ENCODE measurements at places on chromosomes 7 and 10.

DNA sequence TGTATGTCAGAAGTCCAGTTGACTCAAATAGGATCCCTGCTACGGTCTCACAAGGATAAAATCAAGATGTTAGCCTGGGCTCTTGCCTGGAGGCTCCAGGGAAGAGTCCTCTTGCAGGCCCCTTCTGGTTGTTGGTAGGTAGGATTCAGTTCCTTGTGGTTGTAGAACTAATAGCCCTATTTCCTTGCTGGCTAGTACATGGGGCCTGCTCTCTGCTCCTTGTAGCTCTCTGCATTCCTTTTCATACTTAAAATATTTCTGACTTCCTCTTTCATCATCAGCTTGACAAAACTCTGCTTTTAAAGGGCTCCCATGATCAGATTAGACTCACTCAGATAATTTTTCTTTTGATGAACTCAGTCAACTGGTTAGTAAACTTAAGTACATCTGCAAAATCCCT, 756.7 kb downstream of the GATA3 start:
- DNase-seq, result no peak

DNA sequence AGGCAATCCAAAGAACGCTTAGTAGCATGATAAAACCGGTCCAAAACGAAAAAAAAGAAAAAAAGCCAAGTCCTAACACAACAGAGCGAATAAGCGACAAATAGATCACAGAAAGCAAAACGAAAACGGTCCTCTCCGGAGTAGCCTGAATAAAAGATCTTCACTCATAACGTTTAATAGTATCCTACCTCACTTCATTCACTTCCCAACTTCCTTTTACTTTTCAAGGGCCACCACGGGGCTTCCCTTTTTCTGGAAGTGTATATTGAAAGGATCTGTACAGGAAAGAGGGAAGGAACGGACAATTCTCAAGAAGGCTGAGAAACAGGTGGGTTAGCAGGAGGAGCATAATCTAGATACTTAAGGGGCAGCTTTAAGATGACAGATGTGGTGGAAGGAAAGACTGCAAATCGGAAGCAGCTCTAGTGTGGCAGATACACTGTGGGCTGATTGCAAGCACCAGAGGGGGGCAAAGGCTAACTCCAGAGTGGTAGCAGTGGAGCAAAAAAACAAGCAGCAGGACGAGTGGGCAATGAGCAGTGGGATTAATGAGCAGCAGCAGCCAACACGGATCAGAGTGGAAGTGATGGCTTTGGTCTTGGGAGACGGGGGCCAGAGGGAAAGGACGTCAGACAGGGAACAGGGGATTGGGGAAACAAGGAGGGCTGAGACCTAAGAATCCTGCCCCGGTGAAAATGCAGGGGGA, 866 bp downstream of the CNOT4 start:
- DNase-seq, result peak; percentile 5

DNA sequence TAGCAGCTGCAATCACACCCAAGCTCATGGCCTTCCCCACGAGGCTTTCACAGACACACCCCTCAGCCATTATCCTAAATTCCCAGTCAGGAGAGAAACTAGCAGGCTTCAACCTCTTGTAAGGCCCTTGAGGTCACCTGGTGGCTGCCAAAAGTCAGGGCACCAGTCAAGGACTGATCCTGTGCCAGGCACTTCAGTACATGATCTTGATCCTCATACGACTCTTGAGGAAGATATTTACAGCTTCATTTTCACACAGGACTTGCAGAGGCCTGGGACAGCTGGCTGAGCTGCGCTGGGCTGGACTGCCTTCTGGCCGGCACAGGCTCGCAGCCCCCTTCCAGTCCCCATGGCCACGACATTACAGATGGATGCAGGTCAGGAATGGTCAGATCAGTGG, 8.8 kb downstream of the PDAP1 start:
- no peak for DNase-seq

DNA sequence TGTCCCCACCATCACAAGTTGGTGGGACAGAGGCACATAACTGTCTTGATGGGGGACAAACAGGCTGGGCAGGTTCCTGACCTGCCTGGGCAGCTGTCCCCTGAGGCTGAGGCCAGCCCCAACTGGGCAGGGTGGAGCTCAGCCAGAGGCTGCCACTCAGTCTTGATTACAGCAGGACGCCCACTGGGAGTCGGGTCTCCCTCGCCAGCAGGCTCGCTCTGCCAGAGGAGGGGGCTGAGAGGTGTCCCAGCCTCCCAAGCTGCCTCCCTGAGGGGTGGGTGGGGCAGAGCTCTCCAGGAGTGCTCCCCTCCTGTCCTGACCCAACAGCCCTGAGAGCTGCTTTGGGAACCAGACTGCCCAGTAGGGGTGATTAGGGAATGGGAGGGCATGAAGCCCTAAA, 1.8 kb upstream of the CAMK2G start:
- no peak for DNase-seq

GRCh38 chr10:122646511-122647382, 52.9 kb downstream of the C10orf120 start:
- no peak for DNase-seq

- no peak for DNase-seq
These were observed 250.6 kb downstream of the DOCK4 start for GRCh38 chr7:111955616-111956015.

- DNase-seq, result no peak
These were observed 20.2 kb upstream of the PDGFA start for GRCh38 chr7:539731-540411.

- no peak for DNase-seq
These were observed 225.4 kb downstream of the USP6NL start for GRCh38 chr10:11386044-11386443.

DNA sequence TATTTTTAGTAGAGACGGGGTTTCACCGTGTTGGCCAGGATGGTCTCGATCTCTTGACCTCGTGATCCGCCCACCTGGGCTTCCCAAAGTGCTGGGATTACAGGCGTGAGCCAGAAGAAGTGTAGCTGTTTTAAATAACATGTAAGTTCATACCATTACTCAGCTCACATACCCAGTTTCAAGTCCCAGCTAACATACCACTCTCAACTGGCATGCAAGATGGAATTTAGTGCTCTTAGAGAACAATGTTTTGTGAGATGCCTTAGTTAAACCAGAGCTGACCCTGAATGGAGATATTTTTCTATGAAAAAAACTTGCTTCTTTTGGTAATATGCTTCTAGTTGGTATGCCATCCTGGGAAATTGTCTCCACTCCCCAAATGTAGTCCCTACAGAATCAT, 37.3 kb downstream of the HBP1 start:
- DNase-seq, result no peak

DNA sequence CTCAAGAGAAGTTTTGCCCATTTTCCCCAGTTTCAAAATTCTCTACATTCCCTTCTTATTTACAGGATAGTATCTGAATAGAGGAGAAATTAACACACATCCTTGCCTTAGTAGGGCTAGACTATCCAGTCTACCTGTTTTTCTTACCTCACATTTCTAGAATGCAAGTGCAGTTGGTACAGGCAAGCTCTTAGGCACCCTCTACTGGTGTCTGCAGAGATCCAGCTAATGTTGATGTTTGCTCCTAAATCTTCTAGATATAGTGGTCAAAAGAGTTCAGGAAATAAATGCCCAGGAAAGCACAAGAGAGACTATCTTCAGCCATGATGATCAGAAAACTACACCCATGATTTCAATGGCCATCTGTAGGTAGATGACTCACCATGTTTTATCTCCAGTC, 205.3 kb downstream of the HTR7 start:
- no peak for DNase-seq

GRCh38 chr10:27526242-27526641, 22.1 kb downstream of the RAB18 start:
- no peak for DNase-seq

- DNase-seq, result no peak
These were observed 107.9 kb downstream of the JCAD start for GRCh38 chr10:29951441-29951931.

DNA sequence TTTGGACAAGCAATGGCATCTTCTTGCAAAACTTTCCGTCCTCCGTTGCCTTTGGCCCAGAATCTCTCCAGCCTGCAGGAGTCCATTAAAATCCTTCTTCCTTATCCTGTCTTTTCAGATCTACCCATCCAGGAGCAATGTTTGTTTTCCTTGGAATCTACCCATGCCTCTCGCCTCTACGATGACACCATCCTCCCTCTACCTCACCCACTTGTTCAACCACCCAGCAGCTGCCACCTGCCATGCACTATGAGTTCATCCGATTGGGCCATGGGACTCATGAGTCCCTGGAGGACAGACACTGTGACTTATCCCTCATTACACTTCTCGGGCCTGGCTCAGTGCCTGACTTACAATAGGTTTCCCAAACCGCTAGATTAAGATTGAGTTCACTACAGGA, 26.8 kb upstream of the MGMT start:
- no peak for DNase-seq

- no peak for DNase-seq
These were observed 991 bp upstream of the FAM204A start for GRCh38 chr10:118343115-118343514.

DNA sequence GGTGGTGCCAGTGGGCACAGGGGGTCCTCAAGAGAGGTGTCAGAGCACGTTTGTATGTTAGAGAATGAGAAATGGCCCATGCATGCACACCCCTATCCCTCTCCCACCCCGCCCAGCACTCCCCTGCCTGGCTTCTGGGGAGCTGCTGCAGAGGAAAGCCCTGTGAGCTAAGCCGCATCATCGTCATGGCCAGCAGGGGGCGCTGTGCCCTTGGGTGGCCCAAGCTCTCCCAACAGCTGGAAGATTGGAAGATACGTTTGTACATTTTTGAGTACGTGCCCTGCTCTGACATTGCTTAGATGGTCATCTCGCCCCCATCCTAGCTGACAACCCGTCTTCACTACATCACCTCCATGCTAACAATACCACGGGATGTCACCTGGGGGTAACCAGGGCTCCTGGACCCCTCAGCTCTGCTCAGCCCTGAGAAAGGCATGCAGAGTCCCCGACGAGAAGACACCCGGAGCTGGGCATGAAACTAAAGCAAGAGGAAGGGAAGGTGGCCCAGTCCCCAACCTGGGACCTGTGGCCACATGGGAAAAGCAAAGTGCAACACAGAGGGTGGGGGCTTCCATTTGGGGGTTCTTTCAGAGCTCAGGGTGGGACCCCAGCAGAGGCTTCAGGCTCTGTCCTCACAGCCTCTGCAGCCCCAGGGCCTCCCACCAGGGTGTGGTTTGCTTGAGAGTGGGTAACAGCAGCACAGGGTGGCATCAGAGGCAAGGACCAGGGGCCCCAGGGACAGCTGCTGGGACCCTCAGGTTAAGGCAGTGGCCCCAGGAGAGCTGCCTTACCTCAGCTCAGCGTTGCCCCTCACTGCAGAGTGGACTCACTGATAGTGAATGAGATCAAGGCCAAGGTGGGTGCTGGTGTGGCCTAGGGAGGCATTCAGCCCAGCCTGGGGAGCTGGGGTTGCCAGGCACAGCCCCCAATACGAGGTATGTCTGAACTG, 136.6 kb downstream of the PTPN20 start:
- peak; percentile 75 for DNase-seq

DNA sequence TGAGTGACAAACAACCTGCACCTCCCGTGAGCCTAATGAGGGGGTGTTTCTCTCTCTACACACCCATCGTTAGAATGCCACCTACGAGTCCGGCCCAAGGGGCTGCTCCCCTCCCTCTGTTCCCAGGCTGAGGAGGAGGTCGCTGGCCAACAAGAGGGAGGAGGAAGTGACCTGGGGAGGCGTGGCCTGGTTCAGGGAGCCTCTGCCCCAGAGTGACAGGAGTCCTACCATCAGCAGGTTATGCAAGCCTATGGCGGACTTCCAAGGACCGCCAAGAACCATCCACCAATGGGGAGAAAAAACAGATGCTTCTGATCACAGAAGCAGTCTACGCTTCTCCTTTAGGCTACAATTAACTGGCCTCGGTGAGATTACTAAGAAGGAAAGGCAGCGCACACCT, 12.3 kb upstream of the EGFR start:
- no peak for DNase-seq

- no peak for DNase-seq
These were observed 80.5 kb downstream of the TBXAS1 start for GRCh38 chr7:139909379-139910050.

- no peak for DNase-seq
These were observed 327.9 kb downstream of the ADARB2 start for GRCh38 chr10:1409392-1409791.

DNA sequence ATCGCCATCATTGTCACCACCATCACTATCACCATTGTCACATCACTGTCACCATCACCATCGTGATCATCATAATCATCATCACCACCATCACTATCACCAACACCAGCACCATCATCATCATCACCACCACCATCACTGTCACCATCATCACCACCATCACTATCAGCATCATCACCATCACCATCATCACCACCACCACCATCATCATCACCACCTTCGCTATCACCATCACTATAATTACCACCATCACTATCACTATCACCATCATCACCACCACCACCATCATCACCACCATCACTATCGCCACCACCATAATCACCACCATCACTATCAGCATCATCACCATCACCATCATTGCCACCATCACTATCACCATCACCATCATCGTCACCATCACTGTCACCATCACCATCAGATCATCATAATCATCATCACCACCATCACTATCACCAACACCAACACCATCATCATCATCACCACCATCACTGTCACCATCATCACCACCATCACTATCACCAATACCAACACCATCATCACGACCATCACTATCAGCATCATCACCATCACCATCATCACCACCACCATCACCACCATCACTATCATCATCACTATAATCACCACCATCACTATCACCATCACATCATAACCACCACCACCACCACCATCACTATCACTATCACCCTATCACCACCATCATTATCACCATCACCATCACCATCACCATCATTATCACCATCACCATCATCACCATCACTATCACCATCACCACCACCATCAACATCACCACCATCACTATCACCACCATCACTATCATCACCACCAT, 6.0 kb upstream of the GNA12 start:
- DNase-seq, result no peak

DNA sequence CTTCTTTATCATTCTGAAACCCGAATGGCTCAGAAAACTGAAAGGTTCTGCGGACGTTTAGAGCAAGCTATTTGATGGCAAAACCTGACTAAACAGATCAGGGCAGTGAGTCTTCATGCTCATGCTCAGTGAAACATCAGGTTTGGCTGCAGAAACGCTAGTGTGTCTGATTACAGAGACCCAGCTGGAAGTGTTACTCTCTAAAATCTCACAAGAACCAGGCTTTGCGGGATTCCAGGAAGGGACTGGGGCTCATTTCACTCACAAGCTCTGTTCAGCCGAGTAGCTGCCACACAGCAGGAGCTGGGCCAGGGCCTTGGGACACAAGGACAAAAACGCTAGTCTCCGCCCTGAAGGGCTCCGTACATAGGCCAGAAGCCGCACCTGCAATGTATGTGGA, 2.9 kb downstream of the PITRM1 start:
- DNase-seq, result no peak
